ENCODE measurements at places on chromosomes 7 and 10.

- no peak for DNase-seq
These were observed 58.2 kb downstream of the ENTPD1 start for GRCh38 chr10:95814011-95814727.

DNA sequence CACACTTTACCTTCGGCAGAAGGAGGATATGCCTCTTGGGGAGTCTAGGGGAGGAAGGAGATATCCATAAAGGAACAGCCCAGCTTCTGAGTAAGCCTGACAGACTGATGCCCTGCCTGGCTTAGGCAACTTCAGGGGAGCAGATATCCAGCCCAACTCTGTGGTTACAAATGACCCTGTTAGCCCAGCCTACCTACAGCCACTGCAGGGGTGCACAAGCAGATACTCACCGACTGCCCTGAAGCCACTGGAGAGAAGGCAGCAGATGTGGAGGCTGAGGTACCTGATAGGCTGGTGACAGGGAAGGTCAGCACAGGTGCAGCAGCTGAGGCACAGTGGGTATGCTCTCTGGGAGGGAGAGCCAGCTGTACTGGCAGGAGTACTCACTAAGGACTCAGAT, 770.2 kb downstream of the GRID1 start:
- DNase-seq, result no peak

- DNase-seq, result no peak
These were observed 3.3 kb upstream of the PLXDC2 start for GRCh38 chr10:19812976-19813375.

DNA sequence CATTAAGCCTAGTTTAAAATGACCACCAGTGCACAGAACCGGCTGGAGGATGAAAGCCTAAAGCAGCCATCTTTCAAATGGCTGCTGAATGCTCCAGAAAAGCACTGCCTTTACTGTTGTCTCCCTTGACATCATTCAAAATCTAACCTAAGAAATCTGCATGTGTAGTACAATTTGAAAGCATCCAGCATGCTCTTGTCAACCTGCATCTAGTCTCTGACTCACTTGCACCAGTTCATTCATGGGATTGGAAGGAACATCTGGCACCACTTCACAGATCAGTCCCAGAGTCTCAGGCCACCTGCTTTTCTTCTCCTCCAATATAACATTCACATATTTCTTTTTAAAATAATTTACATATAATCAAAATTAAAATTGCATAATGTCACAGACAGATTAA, 76.2 kb downstream of the RNF133 start:
- no peak for DNase-seq

GRCh38 chr10:112244197-112244596, 39.0 kb upstream of the TECTB start:
- no peak for DNase-seq

- no peak for DNase-seq
These were observed at the start of gene AKR1D1 for GRCh38 chr7:138076196-138076595. Gene AKR1D1 (plus strand): TSS chr7:138076459. CDS start chr7:138076519, 60 bp downstream.

- no peak for DNase-seq
These were observed 59.2 kb upstream of the ADCY1 start for GRCh38 chr7:45514944-45515343.

DNA sequence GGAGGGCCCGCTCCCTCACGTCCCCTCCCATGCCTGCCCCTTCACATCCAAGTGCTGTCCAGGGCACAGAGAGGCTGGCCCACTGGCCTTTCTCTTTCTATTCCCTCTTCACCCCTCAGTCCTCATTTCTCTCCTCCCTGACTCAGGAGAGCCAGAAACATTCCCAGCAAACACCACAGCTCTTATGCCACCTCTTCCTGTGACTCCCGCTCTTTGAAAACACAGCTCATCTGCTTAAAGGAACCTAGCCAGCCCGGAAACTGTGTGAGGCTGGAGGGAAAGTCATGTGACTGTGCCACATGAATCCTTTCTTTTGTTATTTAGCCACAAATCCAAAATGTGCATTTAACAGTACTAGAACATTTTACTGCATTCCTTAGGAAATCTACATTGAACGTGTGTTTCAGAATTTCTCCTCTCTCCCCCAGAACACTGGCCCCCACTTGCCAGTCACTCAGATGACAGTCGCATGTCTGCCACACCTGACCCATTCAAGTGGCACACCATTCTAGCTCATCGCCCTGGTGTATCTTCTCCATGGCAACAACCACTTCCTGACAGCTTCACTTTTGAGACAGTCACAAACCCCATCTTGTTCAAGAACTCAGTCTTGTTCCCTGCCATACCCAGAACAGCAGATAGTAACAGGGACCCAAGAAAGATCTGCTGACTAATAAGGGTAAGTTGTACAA, 42.8 kb downstream of the GRB10 start:
- DNase-seq, result no peak

DNA sequence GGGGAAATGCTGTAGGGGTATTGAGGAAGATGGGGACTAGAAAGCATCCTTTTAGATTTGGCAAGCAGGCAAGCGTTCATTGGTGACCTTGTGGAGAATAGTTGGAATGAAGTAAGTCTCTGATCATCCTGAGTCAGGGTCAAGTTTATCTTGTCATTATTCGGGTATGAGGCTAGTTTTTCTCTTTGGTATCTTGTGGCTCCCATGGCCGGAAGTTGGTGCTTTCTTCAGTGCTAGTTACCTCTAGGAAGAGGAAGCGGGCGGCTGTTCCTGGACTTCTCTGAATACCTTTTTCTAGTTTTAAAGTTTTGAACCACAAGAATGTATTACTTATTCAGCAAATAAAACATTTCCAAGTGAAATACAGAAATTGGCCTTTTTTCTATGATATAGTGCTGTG, 9.2 kb downstream of the CREM start:
- no peak for DNase-seq

DNA sequence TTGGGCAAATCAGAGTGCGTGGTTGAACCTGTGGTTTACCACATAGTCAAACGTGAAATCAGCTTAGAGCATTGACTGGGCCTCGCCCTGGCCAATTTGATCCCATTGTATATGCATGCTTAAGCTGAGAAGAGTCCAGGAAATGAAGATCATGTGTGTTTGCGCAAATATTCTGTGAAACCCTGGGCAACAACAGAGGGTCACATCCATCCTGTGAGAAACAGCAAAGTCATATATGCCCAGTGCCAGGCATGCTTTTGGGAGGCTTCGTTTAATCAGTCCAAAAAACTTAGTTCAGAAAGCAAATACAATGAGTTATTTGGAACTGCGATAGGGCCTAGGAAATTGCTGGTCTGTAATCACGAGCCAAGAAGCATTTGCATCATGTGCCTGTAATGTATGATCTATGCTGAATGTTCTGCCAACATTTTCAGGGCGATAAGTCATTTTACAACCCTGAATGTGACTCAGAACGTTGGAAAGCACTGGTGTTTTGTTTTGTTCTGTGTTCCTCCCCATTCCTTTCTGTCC, 412.1 kb upstream of the CELF2 start:
- no peak for DNase-seq

DNA sequence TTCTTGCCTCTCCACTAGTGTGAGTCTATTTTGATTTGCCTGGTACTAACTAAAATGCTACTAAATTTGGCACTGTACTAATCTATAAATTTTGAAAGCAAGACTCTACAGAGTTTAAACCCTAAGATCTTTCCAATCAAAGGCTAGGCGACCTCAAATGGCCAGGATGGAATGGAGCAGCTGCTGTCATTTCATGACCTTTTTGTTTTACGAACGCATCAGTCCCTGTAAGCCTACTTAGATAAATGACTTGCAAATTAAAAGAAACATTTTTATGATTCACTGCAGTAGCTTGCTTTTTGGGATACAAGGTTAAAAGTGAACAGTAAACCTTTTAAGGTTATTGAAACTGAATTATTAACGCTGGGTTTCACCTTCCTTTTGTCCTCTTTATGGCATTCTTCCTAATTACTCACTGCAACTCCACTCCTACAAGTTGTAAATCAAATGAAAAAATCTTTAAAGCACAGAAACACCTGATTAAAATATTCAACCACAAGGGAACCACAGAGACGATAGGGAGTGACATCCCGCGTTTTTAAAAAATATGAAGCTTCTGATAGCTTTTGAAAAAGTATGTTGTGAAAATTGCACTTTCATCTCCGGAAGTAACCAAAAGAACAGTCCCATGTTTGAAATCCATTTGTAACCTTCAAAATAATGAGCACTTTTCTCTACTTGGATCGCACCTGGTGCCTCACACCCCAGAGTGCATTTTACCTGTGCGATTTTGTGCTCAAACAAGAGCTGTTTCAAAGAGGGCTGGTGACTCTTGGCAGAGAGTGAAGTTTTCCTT, 595.1 kb downstream of the PARD3 start:
- DNase-seq, result no peak

- no peak for DNase-seq
These were observed 67.4 kb downstream of the ZNF438 start for GRCh38 chr10:30963992-30964930.

- DNase-seq, result no peak
These were observed 6.9 kb downstream of the WEE2 start for GRCh38 chr7:141715018-141715417.

DNA sequence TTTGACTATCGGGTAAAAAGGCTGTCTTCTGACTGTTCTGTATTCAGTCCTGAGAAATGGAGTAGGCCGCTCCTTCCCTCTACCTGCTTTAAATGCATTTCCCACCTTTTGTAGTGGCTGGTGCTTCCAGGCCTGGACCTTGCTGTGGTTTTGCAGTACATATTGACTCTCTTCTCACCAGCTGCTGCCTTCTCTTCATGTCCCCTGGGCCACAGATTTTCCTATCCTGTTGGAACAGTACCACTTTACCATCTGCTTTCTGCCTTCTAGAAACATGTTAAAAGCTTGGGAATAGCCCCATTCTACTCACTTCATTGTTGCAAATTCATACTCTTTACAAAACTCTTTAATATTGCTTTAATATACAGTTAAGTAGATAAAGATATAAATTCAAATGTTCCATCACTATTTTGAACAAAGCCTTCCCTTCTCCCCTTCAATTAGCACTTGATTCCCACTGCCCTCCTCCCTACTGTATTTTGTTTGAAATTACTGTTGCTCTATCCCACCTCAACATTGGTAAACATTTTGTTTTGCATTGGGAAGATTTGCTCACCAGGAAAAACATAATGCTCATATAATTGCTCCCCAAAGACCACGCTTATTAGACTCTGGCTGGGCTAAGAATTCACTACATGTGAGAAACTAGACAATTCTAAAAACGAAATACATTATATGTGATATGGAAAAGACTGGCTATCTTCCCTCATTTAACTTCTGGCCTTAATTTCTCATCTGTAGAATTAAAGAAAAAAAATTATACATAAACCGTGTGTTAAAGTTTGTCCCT, 17.3 kb upstream of the SEMA3C start:
- DNase-seq, result no peak

DNA sequence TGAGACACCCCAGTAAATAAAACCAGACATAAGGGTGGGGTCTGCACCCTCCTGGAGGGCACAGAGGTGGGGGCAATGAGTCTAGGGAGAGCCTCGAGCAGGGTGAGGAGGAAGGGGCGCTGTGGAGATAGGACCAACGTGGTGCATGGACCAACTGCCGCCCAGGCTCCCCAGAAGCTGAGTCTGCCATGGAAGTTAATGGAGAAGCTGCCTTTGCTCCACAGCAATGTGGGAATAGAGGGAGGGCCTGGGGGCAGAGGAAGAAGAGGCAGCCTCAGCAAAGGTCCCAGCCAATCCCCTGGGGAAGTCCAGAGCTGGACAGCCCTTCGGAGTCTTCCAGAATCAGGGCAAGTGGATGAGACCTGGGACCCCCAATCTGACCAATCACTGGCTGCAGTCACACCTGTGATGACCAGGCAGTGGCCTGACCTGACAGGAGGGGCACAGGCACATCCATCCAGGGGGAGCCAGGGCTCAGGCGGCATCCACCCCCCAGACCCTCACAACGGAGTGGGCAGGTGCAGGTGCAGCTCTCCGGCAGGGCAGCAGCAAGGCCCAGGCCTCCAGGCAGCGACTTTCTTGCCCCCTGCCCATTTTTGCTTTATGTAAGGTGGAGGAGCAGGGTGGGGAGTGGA, 242.2 kb upstream of the PPP2R2D start:
- DNase-seq, result no peak

DNA sequence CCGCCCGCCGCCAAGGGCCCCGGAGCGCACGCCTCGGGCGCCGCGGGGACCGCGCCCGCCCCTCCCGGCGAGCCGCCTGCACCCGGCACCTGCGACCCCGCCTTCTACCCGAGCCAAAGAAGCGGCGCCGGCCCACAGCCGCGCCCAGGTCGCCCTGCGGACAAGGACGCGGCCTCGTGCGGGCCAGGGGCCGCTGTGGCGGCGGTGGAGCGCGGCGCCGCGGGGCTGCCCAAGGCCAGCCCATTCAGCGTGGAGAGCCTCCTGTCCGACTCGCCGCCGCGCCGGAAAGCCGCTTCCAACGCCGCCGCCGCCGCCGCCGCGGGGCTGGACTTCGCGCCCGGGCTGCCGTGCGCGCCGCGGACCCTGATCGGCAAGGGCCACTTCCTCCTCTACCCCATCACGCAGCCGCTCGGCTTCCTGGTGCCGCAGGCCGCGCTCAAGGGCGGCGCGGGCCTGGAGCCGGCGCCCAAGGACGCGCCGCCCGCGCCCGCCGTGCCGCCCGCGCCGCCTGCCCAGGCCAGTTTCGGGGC, 3.5 kb downstream of the UNCX start:
- DNase-seq, result no peak

DNA sequence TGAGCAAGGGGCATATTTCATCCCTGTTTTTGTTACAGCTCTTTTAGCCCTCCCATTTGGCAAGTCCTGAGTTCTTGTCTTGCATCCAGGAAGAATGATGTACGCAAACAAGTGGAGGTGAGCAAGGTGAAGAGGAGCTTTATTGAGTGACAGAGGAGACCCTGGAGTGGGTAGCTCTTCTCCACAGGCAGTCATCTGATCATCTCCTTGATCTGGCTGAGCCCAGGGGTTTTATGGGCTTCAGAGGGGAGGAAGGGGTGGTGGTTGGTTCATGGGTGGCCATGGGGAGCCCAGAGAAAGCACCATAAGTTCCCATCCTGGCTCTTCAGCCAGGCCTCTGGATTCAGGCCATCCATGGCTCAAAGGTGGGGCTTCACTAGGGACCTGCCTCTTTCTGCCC, 21.9 kb downstream of the STEAP1 start:
- no peak for DNase-seq

DNA sequence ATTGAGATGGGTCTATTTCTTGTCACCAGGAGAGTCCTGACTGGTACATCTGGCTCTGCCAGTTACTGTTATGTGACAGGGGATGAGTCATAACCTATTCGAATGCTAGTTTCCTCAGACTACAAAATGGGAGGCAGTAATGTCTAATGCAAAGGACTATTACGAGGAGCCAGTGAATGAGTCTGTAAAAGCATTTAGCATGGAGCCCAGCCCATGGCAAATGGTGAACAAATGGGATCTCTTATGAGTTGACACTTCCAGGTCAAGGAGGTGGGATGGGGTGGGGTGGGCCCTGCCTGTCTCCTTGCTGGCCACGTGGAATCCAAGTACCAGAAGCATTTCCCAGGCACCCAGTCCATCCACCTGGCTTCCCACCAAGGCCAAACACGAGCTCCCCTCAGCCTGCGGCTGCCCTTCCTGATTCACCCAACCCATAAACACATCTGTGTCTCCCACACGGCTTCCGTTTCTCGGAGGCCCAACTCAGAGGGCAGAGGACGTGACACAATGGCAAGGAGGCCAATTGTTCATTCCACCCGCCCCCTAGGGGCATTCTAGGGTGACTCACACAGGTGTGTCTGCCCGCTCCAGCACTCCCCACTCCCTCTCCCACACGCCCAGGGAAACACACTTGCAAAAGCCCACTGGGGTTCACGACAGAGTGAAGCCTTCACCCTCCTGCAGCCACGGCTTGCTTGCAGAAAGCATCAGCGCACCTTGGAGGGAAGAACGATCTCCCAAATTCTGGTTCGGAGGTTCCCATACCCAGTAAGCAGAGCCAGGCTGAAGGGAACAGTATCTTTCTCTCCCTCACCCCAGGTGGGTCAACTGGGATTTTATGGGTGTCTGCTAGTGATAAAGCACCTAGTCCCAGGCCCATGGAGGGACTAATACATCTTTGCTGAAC, 109.8 kb downstream of the SH3PXD2A start:
- no peak for DNase-seq
